ENCODE measurements at places on chromosomes 6 and 20.
A peak's percentile ranks its signal among the peaks of the same experiment; 100 is the strongest.

DNA sequence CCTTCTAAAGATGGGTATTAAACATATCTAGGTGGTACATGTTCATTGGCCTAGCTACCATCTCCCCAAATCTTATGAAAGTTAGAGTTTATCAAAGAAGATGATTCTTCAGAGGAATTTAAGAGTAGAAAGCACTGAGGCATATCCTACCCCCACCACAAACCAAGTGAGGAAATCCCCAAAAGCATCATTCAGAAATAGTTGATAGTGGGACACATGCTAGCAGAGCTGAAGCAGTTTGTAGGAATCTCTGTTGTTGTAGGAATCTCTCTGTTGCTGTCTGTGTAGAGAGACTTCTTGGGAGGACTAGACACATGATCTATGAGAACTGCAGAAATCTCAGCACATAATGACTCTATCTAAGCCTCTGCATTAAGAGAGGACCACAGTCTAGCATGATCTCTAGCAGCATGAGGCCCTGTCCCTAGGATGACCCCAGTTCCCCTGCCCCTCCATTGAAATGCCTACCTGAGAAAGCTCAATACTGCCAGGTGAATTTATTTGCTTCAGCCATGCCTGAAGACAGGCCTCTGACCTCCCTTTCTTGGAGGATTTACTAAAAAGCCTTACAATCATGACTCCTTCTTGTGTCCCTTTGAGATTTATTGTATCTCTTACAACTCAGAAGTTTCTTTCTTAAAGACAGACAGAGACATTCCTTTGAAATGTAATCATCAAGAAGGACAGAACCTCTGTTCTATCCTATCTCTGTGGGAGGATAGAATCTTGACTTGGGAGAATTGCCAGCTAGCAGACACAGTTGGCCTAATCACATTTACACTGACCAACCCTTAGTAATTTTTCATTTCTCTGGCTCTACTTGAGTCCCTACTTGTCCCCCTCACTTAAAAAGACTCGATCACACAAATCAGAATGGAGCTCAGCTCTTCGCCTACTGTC is 582.4 kb downstream of the PHF3 start:
- no peak for DNase-seq

- no peak for DNase-seq
These were observed 12.1 kb upstream of the BTBD3 start for GRCh38 chr20:11905460-11906179.

DNA sequence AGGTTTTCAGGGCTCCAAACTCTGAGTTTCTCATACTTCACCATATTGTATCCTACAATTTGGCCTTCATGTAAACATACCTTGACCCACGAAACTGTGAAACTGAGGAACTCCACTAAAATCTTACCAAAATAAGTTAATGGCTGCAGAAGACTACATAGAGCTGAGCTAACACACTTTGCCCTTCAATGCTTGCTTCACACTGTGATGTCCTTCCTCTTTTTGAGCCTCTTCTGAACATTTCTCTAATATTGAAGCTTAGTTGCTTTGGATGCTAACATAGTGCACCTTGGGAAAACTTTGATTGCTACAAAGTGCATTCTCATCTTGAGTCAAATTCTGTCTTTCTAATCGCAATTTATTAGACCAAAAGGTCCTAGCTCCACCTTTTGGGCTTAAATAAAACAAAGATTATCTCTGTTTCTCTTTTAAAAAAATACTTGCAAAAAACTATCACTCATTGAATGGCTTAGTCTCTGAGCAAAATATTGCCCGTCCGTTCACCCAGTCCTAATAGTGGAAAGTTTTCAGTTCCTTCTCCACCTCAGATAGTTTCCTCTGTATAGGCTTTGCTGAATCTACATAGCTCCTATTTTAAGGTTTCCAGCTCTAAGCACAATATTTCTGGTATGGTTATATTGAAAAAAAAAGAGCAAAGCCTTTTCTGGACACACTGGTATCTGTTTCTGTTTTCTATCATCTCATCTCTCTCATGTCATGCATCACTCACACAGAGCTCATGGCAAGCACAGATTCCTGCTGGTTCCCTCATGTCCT is 494.6 kb downstream of the RFPL4B start:
- no peak for DNase-seq

DNA sequence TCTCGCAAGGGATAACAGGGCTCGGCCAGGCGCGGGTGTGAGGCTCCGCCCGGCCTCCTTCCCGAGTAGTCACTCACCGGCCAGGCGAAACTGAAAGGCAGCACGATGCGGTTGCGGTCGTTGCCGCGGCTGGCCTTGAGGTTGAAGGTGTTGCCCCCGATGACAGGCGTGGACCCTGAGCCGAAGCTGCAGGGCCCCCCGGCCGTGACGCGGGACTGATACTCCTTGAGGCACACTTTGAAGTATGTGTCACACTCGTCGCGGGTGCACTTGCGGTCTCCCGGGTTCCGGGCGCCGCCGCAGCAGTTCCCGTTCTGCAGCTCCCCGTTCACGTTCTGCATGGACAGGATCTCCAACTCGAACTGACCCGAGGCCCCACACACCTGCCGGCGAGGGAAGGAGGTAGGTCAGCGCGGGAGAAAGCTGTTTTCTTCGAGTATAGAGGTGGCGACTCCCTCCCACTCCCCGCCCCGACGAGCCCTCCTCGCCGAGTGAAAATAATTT is 1.1 kb downstream of the JAG1 start:
- DNase-seq: peak; percentile 74

DNA sequence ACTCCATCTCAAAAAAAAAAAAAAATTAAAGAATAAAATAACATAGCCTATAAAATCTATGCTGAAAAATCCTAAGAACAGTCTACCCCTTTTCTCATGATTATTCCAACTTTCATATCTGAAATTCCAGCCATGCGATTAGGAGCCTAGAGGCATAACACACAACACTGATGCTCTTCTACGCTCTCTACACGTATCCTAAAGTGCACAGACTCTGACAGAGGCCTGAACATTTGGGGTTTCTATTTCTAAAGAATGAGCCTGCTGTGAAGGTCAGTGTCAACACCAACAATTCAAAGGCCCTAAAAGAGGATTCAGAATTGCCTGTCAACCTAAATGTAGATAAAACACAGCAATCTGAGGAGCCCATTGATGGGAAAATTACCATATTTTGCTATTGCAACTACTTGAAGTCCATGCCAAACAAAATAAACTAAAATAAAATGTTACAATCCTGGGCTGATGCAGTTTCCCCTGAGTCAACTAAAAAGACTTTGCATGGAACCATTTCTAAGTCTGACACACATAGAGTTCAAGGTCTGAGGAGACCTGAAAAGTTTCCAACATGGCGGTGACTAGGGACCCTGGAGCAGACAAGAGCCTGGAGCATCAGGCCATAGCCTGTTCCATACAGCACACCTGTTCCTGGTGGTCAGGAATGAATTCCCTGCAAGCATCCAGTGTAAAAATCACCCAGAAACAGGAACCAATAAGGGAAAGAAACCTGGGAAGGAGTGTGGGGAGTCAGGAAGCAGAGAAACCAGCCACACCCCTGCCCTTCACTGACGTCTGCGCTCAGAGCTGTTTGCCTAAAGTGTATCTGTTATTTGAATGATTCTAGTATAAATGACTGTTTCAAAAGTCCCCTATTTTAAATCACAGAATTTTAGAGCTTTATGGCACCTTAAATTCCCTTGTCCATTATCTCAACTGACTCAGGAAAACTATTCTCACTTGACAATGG is 11.8 kb downstream of the NINL start:
- no peak for DNase-seq

DNA sequence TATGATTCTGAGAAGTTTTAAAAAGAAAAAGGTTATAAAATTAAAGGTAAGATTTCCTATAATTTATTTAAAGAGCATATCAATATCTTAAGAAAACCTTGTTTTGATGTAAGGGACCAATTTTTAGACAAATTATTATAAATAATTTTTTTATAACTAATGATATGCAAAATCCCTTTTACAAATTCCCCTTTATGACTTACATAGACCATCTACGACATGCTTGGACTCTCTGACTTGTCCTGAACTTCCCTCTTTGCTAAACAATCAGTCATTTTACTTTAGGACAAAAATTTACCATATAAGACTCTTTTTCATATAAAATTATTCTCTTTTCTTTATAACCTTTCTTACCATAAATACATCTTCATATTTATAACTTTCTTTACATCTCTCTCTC is 15.3 kb upstream of the ANGPT4 start:
- DNase-seq: no peak

DNA sequence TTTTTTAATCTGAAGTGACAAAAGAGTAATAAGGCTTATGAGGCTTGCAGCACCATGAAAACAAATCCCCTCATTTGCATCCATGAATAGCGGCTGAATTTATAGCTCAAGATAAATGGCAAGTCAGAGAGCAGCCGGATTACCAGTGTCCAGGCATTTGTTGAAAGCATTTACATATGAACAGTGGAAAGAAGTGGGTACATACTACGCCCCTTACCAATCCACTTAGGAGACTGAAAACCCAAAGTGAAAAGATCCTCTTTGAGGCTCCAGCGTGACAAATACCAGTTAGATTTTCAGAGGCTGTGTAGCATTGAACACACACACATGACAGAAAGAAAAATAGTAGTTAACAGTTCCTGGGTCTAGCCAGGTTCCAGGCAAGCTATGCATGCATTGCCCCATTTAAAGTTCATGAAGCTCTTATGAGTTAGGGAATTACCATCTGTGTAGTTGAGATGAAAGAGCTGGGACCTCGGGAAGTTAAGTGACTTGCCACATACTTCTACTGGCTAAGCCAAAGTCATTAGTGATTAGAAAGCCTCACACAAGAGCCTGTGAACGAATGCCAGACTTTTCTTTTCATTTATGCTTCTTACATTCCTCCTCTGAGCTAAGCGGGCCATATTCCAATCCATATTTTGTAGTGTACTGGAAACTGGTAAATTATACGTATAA is 28.3 kb upstream of the NHSL1 start:
- no peak for DNase-seq

DNA sequence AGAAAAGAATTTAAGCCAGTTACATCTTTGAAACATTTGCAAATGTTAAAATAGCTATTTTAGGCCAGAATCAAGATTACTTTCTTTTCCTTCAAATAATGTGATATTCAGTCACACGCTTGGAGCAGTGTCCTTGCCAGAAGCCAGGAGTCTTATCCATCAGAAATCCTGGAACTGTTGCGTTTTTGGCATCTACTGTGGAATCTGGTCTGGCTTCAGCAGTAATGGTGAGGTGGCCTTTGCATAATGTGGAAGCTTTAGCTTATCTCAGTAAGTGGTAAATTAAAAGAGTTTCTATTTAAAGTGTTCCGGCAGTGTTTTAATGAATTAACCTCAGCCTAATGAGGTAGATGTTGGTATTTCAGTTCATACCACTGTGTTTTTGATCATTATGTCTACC is 97.6 kb downstream of the FIG4 start:
- DNase-seq: no peak

DNA sequence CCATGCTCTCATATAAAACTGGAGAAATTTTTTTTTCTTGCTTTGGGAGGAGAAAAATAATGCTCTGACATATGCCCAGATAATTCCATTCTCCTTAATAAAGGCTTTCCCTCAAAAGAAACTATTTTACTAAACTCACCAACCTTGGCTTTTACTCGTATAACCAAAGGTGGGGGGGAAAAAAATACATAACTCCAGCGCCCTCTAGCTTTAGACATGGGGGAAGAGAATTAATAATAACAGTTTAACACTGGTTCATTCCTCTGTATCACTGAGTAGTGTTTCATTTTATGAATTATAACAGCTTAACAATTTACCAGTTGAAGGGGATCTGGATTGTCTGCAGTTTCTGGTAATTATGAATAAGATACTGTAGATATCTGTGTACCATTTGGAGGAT is 1226.1 kb downstream of the GRIK2 start:
- DNase-seq: no peak

DNA sequence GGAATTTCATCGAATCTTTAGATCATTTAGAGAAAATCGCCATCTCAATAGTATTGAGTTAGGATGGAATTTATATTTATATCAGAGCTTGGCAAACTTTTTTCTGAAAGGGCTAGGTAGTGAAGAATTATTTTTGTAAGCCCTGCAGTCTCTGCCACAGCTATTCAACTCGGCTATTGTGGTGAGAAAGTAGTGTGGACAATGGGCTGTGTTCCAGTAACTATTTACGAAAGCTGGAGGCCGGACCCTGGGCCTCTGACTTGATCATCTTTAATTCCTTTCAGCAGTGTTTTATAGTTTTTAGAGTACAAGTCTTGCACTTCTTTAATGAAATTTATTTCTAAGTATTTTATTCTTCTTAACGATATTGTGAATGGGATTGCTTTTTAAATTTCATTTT is 201.5 kb downstream of the FARS2 start:
- no peak for DNase-seq

DNA sequence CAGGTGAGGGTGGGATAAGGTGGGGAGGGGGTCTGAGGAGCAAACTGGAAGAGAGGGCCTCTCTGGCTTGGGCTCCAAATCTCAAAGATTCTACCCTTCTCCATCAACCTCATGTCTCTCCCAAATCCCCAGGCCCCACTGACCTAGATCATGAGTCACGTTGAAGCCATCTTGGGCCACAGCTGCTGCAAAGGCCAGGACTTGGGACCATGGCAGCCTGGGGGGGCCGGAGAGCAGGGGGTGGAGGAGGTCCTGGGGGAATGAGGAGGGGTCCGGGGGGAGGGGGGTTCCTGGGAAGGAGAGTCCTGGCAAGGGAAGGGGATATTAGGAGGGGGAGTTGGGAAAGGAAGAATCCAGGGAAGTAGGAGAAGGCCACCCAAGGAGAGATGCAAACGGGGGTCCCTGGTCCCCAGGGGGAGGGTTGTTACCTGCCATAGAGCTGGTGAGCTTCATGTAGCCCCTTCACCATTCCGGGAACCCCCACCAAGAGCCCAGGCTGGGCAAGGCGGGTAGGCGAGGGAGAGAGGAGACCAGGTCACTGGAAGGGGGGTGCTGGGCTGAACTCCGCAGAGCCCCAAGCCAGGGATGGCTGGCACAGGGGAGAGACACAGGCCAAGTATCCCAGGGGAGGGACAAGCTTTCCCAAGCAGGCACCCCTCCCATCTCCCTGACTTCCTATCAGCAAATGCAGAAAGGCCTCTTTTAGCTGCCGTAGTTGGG is 12.7 kb downstream of the GGT7 start:
- peak; percentile 79 for DNase-seq

DNA sequence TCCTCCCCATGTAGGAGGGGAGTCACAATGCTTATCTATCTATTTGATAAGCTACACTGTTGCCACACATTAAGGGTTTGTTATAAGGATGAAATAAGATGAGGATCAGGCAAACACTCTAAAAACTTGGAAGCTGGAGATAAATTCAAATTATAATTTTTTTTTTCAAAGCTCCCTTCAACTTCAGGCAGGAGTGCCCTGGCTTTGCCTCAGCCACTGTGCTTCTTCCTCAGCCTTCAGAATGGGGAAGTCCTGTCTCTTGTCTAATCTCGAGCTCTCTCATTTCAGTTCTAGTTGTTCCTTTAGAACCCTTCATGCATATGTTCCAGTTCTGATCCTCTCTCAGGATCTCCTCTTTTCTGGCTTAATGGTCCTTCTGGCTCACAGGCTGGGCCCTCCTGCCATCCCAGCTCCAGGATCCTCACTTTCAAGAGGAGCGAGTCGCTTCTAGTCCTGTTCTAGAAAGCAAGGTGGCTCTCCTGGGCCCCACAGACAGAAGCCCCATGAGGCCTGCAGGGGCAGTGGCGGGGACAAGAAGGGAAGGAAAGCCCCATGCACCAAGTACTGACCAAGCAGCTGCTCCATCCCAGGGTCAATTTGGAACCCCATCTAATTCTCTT is 164.3 kb downstream of the VEGFA start:
- DNase-seq: no peak

Data from RWPE2 (cell line).